Esophagus squamous epithelium (tissue), 5 donors: ENCODE measurements at places on chromosomes 7 and 10.

- no peak for DNase-seq
These were observed 8.5 kb upstream of the RABGEF1 start for GRCh38 chr7:66731986-66732385.

DNA sequence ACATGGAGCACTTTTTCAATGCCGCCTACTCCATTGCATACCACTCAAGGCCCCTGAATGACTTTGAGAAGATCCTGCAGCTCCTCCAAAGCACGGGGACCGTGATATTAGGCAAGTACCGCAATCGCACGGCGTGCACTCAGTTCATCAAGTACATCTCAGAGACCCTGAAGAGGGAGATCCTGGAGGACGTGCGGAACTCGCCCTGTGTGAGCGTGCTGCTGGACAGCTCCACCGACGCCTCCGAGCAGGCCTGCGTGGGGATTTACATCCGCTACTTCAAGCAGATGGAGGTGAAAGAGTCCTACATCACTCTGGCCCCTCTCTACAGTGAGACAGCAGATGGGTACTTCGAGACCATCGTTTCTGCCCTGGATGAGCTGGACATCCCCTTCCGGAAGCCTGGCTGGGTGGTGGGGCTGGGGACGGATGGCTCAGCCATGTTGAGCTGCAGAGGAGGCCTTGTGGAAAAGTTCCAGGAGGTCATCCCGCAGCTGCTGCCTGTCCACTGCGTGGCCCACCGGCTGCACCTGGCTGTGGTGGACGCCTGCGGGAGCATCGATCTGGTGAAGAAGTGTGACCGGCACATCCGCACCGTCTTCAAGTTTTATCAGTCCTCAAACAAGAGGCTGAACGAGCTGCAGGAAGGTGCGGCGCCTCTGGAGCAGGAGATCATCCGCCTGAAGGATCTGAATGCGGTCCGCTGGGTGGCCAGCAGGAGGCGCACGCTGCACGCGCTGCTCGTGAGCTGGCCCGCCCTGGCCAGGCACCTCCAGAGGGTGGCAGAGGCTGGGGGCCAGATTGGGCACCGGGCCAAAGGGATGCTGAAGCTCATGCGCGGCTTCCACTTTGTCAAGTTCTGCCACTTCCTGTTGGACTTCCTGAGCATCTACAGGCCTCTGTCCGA lies 12.7 kb upstream of the ATP6V0E2 start:
- DNase-seq = no peak

GRCh38 chr10:46098386-46098785 lies 52.3 kb upstream of the MSMB start:
- DNase-seq = no peak

- DNase-seq = no peak
These were observed 92.9 kb downstream of the CPED1 start for GRCh38 chr7:121081327-121081936.

- no peak for DNase-seq
These were observed 119.9 kb downstream of the HPSE2 start for GRCh38 chr10:99115703-99116102.
